ENCODE measurements at places on chromosomes 7 and 10.

DNA sequence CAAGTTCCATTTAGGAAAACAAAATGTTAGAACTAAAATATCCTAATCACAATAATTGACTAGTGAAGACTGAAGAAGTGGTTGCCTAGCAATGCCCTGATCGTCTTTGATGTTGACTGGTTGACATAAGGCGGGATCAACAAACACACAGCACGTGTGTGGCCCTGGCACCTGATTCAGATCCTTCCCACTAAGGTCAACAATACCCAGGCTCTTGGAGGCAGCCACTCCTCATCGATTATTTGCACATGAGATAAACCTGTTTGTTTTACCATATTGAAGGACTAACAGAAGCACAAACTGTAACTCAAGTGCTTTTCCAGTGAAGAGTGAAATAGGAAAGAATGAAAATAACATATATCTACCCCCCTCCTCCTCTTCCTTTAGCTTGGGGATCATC, 15.6 kb downstream of the FANK1 start:
- DNase-seq: peak; percentile 31

GRCh38 chr7:78765943-78766729, 687.3 kb downstream of the MAGI2 start:
- no peak for DNase-seq

DNA sequence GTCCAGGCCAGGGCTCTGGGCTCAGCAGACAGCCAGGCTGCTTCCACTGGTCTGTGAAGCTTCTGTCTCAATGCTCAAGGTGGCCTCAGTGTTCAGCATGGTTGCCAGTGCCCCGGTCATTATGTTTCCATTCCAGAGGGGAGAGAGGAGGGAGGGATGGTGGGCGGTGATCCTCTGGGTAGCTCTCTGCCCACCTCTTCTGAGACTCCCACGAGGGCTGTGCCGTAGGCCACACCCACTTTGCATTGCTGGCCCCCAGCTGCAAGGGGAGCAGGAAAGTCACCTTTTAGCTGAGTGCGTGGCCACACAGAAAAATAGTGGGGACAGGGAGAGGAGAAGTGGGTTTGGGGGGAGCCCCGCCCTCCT, 42.5 kb downstream of the FOXK1 start:
- DNase-seq: peak; percentile 34

- DNase-seq: no peak
Observed at GRCh38 chr7:4749363-4749762, 26.1 kb upstream of the AP5Z1 start.

- no peak for DNase-seq
Observed at GRCh38 chr10:92112462-92112861, 178.4 kb downstream of the CPEB3 start.

- no peak for DNase-seq
Observed at GRCh38 chr10:43294892-43295291, 28.0 kb upstream of the RASGEF1A start.

- peak; percentile 62 for DNase-seq
Observed at GRCh38 chr10:62264702-62265436, 3.8 kb downstream of the RTKN2 start.

DNA sequence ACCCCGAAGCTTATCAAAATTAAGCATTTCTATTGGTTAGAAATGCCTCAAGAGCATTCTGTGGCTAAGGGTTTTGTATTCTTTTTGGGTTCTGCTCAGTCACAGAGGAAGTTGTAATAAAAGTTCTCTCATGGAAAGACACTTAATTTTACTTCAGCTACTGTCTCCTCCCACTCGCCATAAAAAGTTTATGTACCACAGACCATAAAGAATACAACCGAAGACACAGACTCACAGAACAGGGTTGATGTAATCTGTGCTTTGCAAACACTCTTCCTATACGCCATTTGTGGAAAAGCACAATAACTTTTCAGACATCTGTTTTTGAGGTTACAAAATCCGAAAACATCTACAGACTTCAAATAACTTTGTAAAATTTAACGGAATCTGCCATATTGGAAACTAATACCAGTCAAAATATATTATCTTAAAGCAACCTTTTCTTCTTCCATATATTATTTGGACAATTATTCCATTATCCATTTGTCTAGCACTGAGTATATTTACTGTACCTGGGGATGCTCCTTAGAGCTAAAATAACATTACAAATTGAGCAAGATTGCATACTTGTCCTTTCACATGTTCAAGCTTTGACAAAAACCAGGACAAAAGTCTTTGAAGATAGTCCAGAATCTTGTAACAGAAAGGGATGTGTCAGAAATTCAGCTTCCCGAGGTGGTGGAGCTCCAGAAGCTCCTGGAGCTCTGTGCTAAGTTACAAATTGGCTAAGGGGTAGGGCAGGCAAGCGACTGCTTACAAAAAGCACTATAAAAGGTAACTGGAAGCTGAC, 219.0 kb upstream of the MEOX2 start:
- DNase-seq: no peak

GRCh38 chr7:115707258-115708012, 323.1 kb downstream of the TFEC start:
- peak; percentile 72 for DNase-seq

DNA sequence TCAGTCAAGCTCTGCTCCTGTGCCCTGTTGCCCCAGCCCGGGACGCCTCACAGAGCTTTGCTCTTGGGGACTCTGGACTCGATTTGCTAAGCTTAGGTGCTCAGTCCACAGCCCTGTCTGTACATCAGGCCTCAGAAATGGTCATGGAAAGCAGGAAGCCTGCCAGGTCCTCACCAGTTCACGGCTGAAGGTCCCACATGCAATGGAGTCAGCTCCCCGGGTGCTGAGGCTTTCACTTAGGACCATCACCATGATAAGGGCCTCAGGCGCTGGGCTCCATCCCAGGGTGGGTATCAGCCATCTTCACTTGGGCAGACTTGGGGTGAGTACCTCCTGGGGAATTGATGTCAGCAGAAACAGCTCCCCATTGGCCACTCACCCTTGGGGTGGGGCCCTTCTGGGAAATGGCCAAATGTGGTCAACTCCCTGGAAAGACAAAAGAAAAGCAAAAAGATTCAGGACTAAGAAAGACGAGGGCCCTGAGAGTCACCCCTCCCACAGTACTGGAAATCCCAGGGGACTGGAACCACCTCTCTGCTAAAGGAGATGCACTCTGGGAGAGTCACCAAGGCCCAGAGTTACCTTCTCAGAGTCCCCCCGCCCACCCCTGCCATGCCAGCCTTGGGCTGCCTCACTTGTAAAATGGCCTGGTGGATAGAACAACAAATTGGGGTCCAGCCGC, 37.6 kb downstream of the FAM53B start:
- DNase-seq: no peak

DNA sequence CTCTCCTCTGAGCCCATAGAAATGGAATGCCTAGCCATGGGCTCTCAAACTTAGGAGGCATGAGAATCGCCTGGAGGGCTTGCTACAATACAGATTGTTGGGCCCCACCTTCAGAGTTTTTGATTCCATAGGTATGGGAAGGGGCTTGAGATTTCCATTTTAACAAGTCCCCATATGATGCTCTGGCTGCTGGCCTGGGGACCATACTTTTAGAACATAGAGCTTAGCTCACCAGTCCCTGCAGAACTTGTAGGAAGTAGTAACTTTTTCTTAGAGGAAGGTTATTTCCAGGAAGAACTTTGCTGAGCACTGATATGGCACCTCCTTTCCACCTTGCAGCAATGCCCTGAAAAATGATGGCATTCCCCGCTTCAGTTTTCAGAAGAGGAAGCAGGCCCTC, 177.0 kb upstream of the ZMIZ1 start:
- DNase-seq: no peak

DNA sequence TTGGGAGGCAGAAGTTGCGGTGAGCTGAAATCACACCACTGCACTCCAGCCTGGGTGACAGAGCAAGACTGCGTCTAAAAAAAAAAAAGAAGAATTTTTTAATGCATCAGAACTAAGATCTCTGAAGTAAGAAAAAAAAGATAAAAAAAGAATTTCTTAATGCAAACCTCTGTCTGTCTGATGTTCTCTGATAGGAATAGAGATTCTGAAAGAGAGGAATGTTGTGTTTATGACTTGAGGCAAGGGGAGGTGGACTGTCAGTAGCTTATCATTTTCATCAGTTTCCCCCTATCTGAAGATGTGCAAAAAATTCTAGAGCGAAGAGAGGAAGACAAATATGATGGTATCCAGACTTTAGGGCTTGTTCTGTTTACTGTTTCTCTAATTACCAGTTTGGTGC, 121.5 kb downstream of the SEC23IP start:
- no peak for DNase-seq

DNA sequence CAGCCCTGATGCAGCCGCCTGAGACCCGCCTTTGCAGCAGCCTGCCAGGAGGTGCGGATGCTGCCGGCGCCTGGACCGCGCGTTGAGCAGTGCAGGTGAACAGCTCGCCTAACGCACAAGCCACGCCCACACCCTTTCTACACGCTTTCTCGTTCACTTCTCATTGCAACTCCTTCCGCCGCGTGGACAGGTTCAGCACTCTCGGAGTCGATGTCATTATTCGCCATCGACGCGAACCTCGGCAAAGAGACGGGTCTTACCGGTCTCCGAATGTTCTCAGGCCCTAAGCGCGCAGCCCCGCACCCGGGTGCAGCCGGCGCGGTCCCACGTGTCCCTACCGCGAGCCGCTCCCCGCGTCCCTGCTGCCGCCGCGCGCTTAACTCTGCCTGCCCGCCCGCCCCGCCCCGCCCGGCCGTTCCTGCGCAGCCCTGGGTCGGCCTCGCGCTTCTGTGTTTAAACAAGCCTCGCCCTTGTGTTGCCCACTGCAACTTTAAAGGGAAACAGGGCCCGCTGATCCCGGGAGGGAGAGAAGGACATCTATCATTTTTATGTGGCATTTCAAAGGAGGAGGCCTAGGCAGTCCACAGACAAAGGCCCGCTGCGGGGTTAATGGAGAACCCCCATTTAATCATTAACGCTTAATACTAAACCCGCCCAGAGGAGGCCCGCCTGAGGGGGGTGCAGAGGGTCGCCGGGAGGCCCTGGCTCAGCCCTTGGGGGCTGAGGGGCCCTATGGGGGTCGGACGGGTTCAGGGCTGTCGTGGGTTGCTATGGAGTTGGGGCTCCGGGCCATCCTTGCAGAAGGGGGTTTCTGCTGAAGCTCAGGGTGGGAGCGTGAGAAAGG, 128.5 kb downstream of the WDR11 start:
- DNase-seq: peak; percentile 66

GRCh38 chr7:132609222-132609621, 33.0 kb upstream of the PLXNA4 start:
- no peak for DNase-seq

GRCh38 chr10:62652114-62652513, 152.4 kb upstream of the ADO start:
- no peak for DNase-seq

DNA sequence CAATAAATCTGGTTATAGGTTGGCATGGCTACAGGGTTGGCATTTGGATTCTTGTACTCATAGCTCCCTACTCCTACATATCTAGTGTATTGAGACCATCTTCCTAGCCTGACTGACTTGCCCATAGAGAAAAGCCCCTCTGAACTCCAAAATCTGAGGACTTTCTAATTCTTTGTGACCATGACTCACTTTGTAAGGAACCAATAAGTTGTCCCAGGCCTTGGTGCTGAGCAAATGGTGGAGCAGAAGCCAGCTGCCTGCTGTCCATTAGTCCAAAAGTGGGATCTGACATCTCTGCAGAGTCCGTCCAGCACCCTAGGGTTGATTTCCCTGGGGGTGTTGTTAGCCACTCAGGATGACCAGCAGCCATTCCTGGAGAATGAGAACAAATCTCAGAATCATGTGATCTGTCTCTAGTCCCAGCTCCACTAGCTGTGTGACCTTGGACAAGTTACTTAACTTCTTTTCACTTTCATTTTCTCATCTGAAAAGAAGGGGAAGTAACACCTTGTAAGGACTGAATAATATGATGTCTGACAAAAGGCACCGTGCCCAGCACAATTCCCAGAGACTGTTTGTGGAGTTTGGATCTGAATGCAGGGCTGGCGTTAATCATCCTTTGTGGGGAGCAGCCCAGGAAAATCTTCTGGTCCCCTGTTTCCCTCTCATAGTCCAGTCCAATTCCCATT, 44.1 kb downstream of the MTURN start:
- DNase-seq: no peak

DNA sequence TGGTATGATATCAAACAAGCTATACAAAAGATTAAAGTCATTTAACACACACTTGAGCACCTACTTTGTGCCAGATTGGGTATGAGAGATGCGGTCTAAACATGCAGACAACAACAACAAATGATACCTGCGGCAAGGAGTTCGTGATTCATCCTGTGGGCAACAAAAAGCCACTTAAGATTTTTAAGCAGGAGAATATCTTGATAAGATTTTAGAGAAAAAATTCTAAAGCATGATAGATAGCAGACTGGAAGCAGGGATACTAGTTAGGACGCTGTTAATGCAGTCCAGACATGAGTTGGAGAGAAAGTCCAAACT, 1.6 kb upstream of the KBTBD2 start:
- no peak for DNase-seq

GRCh38 chr10:112658900-112659638, 212.1 kb downstream of the VTI1A start:
- peak; percentile 4 for DNase-seq

DNA sequence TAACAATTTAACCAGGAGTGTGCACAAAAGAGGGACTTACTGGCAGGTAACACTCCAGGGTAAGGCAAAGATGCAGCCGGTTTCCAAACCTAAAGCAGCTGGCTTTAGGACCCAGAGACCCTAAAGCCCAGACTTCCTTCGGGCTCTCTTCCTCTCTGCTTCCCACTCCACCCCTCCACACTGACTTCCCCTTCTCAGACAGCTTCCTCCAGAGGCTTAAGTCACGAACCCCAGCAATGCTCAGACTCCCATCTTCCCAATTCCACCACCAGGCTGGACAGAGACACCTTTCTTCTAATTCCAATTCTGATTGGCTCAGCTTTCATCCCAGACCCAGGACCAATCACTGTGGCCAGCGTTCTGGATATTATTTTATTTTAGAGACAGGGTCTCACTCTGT, 24.8 kb downstream of the STYXL1 start:
- no peak for DNase-seq

GRCh38 chr10:121503587-121504051, 94.6 kb downstream of the FGFR2 start:
- no peak for DNase-seq

GRCh38 chr10:120981601-120982391, 130.6 kb downstream of the WDR11 start:
- no peak for DNase-seq

GRCh38 chr7:68980011-68980410, 618.3 kb upstream of the AUTS2 start:
- DNase-seq: no peak

GRCh38 chr7:125201002-125201401, 271.4 kb upstream of the POT1 start:
- DNase-seq: no peak

- DNase-seq: no peak
Observed at GRCh38 chr10:123761038-123761428, 94.9 kb downstream of the GPR26 start.

Data from Calu3 (cell line).